ENCODE measurements at places on chromosomes 2 and 18. TPM values are rescaled to one million over a fixed set of nuclear protein-coding genes. Genes with fewer than 3 reads are reported as not detected.

DNA sequence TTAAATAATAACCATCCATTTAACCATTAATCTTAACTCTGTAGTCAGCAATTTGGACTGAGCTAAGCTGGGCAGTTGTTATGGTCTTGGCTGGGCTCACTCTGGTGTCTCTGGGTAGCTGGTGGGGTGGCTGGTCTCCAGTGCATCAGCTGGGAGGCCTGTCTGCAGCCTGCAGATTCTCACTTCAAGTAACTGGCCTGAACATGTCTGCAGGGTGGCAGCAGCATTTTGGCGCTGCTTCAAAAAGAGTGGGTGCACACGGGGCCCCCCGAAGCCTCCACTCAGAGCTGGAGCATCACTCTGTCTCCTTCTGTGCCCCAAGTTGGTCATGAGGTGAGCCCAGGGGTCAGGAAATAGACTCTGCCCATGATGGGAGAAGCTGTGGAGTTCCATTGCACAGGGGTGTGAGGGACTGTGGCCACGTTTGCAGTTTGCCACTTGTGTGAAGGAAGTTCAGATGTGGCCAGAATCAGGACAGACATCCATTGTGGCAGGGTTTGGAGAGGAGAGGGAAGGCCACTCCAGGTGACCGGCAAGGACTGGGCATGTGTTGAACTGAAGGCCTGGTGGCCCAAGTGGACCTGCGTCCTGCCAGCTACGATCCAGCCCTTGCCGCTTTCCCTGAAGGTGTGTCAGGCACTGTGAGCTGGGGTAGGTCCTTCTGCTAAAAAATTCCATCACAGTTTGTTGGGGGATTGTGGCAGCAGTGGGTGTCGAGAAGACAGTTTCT is 4.9 kb upstream of the ALLC start:
- no peak for DNase-seq

- no peak for DNase-seq
Observed at GRCh38 chr2:54191361-54192135, 64.5 kb downstream of the TSPYL6 start.

GRCh38 chr2:23449413-23449812 is 64.4 kb downstream of the KLHL29 start:
- no peak for DNase-seq

DNA sequence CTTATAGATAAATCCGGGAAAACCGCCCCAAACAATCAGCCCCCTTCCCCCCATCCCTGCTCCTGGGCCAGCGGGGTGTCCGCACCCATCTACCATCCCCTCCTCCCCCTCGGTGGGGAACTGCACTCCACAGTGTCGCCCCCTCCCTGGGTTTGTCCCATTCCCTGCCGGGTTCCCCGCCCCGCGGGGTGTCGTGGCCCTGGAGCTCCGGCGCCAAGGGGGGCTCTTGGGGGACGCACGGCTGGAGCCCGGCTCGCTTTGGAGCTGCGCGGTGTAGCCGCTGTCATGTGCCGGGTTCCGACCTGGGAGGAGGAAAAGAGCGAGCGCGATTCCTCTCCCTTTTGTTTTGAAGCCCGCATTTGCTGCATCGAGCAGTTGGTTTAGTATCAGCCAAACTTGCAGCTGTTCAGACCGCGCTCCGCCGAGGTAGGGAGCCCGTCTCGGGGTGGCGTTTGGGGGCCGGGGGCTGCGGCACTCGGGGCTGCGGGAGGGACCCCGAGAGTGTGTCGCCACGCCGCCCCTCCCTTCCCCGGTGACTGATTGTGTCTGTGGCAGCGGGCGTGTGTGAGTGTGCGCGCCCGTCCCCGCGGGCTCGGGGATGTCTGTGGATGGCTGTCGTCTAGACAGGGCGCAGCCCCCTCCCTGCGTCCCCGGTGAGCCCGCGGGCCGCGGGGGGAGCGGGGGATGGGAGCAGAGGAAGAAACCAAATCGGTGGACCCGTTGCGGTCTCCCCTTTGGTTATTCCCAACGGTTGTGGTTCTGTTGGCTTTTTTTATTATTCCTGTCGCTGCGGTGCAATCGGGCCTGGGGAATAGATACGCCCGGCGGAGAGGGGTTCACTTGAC is 797 bp downstream of the CTIF start:
- DNase-seq = no peak

The EIF4E2 gene
- total RNA-seq = 84.0 TPM

- no peak for DNase-seq
Observed at GRCh38 chr2:54912893-54913292, 137.4 kb downstream of the RTN4 start.

- no peak for DNase-seq
Observed at GRCh38 chr2:15957881-15958713, 17.7 kb downstream of the MYCN start.

The MC4R gene
- not detected for total RNA-seq

The SERPINB4 gene
- total RNA-seq = not detected
